ENCODE measurements at places on chromosomes 4 and X.

GRCh38 chrX:21974011-21974385 is 33.5 kb downstream of the SMS start:
- no peak for DNase-seq

DNA sequence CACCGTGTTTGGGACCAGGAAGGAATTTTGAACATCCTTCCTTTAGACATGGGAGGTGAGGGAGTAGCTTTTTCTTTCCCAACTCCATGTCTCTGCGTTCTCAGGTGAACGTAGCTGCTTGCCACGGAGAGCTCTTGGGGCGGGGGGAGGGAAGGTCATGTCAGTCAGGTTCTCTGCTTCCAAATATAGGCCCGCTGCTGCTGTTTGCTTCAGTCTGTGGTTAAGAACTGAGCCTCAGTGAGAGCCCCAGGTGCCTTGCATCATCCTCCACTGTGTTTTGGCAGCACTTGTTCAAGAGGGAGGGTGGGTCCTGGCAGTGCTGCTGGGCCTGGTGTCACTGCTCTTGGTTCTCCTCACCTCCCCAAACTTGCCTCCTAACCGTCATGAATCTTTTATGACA is 46.5 kb downstream of the HADH start:
- no peak for DNase-seq

GRCh38 chr4:87529187-87529586 is at the start of gene SPARCL1:
SPARCL1 (minus strand) TSS chr4:87529376; CDS start chr4:87499574, 29,802 bp downstream.
- DNase-seq: no peak

DNA sequence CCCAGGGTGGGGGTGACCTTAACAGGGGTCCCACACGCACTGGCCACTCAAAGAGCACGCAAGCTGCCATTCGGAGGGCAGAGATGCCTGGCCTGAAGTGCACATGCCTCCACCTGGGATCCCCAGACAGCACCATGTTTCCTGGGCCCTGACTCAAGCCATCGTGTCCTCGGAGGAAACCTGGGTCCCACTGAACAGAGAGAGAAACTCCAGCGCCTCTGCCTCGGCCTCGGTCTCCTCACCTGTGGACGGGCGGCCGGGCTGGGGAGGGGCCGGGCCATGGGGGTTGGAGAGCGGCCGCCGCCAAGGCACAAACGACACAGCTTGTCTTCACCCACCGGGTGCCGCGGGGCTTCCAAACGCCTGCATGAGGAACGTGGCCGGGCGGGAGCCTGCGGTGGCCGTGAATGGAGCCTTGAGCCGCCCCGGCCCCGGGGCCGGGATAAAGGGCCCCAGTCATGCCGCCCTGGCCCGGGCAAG is 30.0 kb upstream of the FGFR3 start:
- no peak for DNase-seq

- no peak for DNase-seq
Measured at GRCh38 chrX:2692221-2693112, 1.4 kb downstream of the CD99 start.

DNA sequence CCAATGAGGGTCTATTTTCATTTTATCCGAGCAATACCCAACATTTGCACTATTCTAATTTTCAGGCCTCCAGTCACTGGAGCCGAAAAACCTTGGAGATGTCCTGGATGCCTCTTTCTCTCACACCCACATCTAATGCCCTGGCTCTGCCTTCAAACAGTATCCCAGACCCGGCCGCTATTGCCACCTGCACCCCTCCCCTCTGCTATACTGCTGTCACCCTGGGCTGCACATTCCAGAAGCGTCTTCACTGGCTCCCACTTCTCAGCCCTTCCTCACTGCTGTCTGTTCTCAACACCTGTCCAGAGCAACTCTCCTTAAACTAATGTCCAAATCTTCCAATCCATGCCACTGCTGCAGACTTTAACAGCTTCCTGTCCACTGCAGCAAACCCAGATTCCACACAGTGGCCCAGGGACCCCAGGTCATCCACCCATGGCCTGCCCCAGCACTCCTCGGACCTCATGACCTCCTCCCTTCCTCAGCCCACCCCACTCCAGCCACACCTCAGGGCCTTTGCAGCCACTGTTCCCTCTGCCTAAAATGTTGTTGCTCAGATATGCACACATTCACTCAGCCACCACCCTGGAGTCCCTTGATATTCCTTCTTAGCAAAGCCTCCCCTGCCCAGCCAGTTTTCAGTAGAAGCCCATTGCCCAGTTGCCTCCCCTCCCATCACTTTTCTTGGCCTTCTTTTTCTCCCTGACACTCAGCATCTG is 30.5 kb upstream of the PPP2R2C start:
- peak; percentile 47 for DNase-seq

GRCh38 chrX:133527415-133527814 is 112.1 kb upstream of the GPC4 start:
- DNase-seq: no peak

GRCh38 chrX:64152857-64153256 is 52.7 kb downstream of the AMER1 start:
- DNase-seq: no peak

GRCh38 chr4:82491251-82491960 is 61.0 kb downstream of the ENOPH1 start:
- DNase-seq: no peak

DNA sequence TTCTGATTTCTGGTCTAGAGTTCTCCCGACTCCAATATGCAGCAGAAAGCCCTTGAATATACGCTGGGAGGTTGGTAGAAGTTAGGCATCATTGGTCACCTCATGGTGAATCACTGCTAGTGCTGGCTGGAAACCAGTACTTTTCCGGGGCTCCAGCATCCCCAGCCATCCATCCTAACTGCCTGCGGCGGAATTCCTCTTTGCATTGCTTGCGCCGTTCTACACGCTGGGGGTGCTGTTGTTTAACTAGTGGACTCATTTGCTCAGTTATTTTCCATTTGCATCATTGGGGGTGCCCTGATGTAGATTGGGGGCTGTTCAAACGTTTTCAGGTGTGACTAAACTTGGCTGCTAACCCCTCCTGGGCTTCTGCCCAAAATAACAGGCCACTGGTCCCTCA is 23.3 kb upstream of the GPR50 start:
- DNase-seq: no peak

DNA sequence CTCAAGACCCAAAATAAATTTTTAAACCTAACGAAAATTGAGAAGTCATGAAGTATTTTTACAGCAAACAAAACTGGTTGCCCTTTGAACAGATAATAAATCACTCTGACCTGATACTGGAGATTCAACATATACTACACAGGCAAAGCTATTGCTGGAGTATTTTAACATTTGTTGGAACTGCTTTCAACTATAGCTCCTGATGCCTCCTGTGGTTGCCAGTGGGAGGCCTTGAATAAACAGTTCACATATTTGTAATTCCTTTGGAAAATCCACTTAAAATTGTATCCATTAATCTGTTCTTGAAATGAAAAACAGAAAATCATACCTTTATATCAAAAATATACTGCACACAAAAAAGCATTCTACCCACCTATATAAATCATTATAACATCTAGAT is 605.1 kb downstream of the KCTD8 start:
- no peak for DNase-seq

DNA sequence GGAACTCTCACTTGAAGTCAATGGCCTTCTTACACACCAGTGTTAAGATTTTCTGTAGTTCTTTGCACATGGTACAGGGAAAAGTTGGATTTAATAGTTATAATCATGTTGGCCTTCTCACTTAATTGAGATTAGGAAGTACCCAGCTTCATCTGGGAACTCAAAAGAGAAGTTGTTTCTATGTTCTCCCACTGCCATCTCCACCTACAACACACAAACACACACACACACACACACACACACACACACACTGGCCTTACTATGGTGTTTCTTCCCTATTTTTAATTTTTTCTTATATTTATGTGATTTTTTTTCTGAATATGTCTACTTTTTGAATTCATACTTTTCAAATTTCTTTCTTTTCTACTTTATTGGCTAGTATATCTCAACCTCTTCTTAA is 10.0 kb upstream of the CHIC2 start:
- no peak for DNase-seq

- no peak for DNase-seq
Measured at GRCh38 chrX:2967998-2968909, 38.1 kb upstream of the ARSH start.

DNA sequence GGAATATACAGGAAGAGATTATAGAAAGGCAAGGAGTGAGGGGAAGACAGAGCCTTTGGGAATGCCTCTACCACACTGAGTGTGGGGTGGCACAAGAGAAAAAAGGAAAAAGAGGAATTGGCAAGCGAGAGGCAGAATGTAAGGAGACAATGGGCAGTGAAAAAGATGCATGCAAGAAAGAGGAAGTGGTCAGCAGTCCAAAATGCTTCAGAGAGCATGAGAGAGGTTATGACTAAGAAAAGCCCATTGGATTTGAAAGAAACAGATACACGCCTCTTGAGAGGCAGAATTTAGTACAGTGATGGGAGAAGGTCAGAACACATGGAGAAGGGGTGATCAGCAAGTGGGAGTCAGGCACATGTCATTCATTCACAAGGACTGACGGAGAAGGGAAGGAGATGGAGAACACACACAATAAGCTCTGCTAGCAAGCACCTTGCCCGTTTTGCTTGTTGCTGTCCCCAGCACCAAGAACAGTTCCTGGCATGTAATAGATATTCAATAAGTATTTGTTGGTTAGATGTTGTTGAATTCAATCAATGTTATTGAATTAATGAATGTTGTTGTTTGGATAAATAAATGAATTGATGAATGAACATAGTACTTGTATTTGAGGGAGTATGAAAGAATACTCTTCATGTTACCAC is 6.3 kb downstream of the DCHS2 start:
- no peak for DNase-seq

GRCh38 chrX:15739886-15740285 is 1.8 kb downstream of the CA5B start:
- DNase-seq: no peak

DNA sequence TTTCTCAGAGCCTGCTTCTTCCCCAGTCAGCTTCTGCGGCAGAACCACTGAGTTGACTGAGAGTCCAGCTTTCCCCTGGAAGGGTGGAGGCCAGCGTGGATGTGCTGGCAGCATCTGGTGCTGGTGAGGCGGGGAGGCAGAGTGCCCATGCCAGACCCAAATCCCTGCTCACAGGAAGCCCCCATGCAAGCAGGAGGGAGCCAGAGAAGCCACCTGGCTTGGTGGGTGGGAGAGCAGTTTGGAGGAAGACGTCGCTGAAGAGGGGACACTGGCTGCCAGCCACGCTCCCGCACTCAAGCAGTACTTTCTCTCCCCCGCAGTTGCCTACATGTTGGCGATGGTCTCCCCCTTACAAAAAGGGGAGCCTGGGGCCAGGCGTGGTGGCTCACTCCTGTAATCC is 6.0 kb downstream of the PDZD4 start:
- DNase-seq: no peak

DNA sequence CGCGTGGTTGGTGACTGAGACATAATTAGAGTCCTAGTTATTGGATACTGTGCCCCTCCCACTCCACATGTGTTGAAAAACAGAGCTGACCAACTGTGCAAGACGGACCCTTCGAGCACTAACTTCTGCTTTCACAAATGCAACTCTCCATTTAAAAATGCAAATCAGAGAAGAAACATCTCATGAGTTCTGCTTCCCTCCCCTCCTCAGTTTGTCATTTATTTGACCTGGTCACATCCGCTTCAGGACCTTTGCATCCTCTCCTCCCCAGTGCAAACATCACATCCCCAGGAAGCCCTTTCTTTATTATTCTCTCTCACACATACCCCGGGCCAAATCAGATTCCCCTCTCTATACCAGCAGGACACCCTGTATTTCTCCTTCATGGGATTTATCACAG is 38.1 kb upstream of the NOCT start:
- no peak for DNase-seq

- DNase-seq: no peak
Measured at GRCh38 chrX:25285598-25285997, 269.8 kb upstream of the ARX start.

DNA sequence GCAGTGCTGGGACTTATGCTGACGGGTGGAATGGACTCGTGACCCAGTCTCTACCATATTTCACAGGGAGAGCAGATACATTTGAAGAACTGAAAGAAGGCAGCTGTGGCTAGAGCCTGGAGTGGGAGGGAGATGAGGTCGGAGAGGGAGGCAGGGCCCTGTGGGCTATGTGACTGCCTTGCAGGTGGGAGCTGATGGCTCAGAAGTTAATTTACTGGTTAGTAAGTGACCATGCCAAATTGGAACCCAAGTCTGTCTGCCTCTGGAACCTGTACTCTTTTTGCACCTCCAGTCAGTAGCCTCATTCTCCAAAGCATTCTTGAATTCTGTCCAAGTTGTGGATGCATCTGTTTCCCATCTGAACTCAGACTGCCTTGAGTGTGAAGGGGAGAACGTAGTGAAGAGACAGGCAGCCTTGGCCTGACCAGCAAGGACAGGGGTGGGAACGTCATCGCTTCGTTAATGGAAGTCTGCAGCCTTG is 92.3 kb downstream of the REPS2 start:
- DNase-seq: no peak

- DNase-seq: no peak
Measured at GRCh38 chr4:109410226-109410625, 23.4 kb upstream of the SEC24B start.

DNA sequence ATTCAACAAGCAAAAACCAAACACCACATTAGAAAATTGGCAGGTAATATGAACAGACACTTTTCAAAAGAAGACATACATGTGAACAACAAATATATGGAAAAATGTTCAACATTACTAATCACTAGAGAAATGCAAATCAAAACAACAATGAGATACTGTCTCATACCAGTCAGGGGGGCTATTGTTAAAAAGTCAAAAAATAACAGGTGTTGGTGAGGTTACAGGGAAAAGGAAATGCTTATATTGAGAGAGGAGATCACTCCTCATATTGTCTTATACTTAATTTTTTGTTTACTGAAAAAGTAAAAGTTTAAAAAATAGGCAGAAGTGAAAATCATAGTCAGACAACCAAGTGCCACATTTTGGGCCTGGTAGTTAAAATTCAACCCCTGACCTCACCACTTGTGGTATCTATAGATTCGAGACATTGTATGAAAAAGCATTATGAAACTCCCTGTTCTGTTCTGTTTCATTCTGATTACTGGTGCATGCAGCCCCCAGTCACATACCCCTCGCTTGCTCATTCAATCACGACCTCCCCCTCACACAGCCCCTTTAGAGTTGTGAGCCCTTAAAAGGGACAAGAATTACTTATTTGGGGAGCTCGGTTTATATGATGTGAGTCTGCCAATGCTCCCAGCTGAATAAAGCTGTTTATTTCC is 153.7 kb upstream of the FGF16 start:
- DNase-seq: no peak

DNA sequence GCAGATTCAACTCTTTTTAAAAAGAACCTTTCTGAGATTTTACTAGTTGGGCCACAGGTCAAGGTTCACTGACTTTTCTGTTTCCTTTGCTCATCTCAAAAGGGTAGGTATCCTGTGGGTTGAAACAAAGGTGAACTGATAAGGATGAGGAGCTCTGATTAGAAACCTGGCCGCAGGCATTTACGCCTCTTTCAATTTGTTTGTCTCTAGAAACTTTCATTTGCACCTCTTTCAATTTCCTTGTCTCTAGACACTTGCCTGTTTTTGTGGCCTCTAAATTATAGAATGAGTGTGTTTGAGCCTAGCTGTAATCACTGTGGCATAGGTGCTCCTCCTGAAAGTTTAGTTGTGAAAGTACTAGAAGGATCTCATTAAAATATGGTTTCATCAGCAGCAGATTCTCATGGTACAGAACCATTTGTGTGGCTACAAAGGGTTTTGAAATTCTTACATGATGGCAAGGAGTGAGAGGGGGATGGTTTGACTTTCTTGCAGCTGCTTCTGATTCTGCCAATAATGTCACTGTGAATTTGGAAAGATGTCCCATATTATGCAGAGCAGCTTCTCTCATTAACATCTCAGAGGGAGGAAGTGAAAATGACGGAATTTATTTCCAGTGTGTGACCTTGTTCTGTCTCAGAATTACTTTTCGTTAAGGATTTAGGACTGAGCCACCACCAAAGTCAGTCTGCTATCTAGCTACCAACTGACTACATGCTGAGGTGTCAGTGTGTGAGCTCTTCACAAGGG is 142.2 kb downstream of the SH2D1A start:
- no peak for DNase-seq
